ENCODE measurements at places on chromosomes 12 and 14.
A peak's percentile ranks its signal among the peaks of the same experiment; 100 is the strongest.

DNA sequence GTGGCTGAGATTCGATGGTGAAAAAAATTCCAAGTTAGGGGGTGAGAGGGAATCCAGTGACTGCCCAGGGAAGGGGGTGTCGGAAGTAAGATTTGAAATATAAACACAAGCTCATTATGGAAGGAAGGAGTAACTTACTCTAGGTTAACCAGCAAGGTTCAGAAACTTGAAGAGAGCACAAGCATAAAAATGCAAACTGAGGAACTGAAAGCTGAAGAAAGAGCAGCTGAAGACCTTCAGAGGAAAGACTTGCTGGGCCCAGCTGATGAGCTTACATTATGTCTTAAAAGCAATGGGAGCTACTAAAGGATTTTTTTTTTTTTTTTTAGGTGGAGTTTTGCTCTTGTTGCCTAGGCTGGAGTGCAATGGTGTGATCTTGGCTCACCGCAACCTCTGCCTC is 189.7 kb upstream of the GRIN2B start:
- DNase-seq: no peak

GRCh38 chr12:55931780-55932550 is 1.0 kb downstream of the DGKA start:
- no peak for DNase-seq

DNA sequence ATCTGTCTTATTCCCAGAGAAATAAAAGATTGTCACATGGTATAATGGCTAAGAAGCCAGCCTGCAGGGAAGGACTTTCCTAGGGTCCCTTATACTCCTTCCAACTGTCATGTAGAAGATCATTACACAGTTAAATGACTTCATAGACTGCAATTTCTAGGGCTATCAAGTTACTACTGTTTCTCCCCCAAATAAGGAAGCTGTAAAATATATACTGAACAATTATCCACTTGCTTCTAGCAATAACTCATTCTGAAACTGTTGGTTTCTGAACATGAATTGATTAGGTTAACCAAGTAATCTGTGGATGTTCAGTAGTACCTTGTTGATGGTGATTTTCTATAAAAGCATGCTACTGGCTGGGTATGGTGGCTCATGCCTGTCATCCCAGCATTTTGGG is 44.6 kb downstream of the A2ML1 start:
- DNase-seq: no peak

- DNase-seq: no peak
Observed at GRCh38 chr14:75543786-75544185, 21.5 kb downstream of the BATF start.

- DNase-seq: no peak
Observed at GRCh38 chr12:97456571-97457188, 5.9 kb upstream of the RMST start.

- no peak for DNase-seq
Observed at GRCh38 chr12:92566448-92567019, 136.3 kb upstream of the PLEKHG7 start.

- no peak for DNase-seq
Observed at GRCh38 chr12:104197264-104197663, 18.3 kb upstream of the TXNRD1 start.

- DNase-seq: peak; percentile 1
Observed at GRCh38 chr12:54734196-54734950, 86.2 kb upstream of the DCD start.

DNA sequence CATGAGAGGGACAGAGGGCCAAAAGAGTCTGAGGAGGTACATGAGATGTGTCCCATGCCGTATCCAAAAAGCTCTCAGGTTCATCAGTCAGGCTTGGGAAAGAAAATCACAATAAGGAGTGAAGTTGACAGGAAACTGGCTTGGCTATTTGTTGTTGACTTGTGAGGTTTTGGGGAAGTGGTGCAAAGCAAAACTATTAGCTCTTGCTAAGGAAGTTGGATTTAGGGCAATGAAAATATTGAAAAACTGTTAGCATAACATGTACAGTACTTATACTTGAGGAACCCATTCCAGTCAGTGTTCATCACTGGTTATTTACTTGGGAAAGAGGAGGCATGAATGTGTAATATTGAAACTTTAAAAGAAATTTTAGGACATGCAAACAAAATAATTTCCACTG is 145.9 kb downstream of the DUSP6 start:
- no peak for DNase-seq

DNA sequence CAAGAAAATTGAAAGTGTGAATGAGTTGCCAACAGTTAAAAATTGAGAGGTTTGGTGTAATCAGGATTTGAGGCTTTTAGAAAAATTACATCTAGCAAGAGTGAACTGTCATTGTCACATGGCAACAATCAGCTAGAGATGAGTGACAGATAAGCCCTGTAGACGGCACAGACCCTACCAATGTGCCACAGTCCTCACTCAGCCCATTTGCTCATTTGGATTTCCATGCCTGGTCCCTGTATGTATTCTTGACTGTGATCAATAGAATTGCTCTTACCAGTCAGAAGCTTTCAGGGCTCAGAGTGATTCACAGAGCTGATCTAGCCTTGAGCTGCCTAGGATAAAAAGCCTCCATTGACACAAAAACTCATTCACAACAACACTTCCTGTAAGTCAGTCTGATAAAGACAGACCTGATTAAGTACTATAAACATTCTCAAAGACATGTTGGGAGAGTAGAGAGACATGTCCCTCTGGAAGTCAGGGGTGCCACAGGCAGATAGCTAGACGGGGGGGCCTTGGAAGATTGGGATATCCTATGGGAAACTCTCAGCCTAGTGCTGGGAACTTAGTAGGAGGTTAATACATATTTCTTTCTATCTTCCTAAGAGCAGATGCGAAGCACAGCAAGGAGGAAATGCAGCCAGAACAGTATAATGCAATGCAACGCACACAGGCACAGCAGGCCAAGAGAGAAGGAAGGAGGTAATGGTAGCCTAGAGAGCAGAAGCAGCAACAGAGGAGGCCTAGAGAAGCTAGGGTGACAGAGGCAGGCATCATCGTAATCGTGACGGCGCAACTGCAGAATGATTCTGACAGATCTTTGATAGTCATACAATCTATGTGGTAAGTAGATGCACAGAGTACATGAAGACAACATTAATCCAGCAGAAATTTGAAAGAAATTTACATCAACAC is 2.0 kb upstream of the PELI2 start:
- no peak for DNase-seq

DNA sequence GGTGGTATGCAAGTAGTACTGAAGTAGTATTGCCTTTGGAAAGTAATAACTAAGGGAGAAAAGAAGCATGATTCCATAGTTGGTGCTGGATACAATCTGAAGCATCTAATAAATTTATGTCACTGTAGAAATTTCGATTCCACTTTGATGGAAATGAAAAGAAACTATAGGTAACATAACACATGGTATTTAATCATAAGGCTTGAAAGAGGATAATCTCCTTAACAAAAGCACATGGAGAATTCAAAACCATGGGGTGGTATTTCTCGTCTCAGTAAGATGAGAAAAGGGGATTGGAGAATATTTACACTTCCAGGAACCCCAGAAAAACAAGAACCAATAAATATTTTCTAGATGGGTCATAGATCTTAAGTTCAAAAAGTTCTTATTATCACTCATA is 72.7 kb downstream of the NDUFA12 start:
- DNase-seq: no peak

- DNase-seq: no peak
Observed at GRCh38 chr12:18145924-18146323, 55.9 kb upstream of the RERGL start.
